ENCODE measurements at places on chromosomes 6 and 20.
A peak's percentile ranks its signal among the peaks of the same experiment; 100 is the strongest.

DNA sequence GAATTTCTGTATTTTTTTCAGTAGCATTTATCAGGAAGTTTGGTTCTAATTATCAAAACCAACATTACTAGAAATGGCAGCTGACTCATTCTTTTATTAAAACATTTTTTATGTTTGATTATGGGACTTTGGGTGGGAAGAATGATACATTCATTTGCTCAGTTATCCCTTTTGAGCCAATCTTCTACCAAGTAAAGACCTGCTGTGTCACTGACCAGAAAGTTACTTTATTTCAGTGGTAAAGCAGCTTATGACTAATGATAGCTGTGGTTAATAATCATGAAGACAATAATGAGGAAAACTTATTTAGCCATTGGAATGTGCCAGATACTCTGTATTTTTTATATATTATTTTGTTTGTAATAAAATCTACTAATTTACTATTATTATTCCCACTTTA lies 142.3 kb downstream of the FARS2 start:
- no peak for DNase-seq

DNA sequence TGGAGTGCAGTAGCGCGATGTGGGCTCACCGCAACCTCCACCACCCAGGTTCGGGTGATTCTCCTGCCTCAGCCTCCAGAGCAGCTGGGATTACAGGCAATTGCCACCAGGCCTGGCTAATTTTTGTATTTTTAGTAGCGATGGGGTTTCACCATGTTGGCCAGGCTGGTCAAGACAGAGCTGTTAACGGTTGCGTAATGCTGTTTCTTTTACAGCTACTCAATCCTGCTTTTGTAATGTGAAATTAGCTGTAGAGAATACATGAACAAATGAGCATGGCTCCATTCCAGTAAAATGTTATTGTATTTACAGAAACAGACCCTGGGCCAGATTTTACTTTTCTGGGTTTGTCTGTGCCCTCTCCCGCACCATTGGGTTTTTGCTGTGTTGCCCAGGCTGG lies 1.9 kb downstream of the PNLDC1 start:
- DNase-seq: no peak

- DNase-seq: no peak
These were observed 59.4 kb upstream of the SCP2D1 start for GRCh38 chr20:18754030-18754652.

DNA sequence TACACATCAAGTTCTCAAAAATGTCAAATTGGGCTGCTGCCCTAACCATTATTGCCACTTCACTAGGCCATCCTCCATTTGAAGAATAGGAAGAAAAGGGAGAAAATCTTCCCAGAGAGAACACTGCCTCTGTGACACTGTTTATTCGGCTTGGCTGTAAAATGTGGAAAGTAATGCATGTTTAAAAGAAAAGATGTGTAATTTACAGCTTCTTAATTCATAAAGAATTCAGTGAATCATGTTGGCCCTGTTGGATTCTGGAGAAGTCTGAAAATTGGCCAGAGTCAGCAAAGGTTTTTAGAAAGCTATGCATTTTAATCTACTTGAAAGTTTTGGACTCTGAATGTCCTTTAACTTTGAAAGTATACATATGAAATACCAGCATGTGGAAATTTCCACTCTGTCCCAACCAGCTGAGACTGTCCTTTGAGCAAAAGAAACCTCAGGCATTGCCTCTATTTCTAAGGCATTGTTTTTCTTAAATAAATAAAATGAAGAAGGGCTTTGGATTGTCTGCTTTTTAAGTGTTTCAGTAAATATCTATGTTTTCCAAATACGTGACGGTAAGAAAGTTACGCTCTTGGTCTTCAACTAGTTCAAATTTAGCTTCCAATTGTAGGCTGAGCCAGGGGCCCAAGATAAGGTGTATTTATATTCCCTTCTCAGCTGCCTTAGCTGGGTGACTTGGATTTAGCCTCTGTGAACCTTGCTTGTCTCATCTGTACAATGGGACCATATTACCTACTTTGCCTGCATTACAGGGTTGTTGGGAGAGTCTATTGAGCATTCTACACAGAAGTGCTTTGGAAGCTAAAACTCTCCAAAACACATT lies 222.2 kb downstream of the UST start:
- no peak for DNase-seq

DNA sequence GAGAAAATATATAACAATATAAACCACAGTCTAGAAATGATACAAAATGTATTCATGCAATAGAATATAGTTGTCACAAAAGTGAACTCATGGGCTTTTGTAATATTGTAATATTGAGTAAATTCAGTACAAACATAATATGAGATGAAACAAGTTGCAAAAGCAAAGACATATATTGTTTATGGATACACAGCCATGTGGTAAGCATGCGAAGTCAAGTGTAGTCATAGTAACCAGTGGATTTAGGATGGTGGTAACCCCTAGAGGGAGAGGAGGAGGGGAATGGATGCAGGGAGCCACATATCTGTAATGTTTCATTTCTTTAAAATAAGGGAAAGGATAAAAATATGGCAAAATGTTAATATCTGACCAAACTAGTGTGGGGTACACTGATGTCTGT lies 47.3 kb downstream of the ARMC2 start:
- DNase-seq: no peak

- DNase-seq: no peak
These were observed 976.7 kb upstream of the MANEA start for GRCh38 chr6:94600636-94601035.

DNA sequence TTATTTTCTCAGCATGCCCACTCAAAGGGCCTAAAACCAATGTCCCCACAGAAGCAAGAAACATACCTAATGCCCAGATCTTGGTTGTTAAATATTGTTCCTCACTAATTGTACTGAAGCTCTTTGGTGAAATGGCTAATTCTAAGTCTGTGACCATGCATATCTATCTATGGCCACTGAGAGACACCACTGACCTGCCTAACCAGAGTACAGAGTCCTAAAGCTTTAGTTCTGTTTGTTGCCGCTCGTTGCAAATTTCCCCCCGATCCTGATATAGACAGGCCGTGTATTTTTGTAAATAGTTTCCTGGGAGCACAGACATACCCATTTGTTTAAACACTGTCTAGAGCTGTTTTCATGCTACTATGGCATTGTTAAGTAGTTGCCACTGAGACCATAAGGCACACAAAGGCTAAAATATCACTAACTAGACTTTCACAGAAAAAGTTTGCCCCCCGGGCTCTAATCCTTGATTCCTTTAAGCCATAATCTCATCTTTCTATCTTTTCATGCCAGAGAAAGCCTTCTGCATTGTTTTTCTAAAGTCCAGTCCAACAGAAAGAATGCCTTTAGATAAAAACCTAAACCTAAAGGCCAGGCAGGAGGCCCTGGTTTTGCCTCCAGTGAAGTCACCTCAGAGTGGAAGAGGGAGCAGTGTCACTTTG lies 48.7 kb downstream of the DNAAF9 start:
- DNase-seq: no peak

GRCh38 chr6:45930420-45931040 lies 85.1 kb downstream of the CLIC5 start:
- peak; percentile 45 for DNase-seq

GRCh38 chr6:93021235-93021915 lies 398.0 kb downstream of the EPHA7 start:
- DNase-seq: no peak

GRCh38 chr6:83429857-83430610 lies 817 bp downstream of the ME1 start:
- DNase-seq: no peak

DNA sequence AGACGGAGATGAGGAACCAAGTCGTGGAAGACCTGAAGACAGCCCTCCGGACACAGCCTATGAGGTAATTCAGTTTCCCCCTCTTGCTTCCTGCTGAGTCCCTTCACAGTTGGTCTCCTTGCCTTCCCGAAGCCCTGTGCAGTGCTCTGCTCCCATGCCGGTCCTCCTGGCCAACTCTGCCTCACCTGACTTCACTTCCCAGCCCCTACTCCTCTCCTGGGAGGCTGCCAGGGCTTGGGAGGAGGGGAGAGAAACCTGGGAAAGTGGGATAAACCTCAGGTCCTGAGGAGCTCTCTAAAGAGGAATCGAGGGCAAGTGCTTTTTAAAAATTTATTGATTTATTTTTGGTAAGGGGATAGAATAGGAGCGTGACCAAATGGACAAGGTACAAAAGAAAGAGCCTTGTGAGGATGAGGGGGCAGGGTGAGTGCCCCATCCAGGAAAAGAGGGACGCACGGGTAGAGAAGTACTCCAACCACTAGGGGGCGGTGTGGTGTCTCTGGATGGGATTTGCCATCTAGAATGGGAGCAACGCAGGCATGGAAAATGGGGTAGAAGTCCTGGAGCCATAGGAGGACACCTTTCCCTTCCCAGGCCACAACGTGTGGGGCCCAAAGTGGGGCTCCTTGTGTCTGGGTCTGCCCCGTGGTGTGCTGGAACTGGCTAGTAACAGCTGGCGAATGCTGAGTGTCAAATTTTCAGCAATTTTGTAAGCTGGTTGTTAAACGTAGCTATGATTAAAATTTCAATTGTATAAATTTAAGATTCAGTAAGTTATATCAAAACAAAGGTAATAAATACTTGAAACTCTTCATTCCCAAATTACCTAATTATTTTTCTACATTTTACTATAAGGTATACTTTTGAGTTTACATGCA lies 69.0 kb downstream of the MOCS1 start:
- DNase-seq: peak; percentile 38

DNA sequence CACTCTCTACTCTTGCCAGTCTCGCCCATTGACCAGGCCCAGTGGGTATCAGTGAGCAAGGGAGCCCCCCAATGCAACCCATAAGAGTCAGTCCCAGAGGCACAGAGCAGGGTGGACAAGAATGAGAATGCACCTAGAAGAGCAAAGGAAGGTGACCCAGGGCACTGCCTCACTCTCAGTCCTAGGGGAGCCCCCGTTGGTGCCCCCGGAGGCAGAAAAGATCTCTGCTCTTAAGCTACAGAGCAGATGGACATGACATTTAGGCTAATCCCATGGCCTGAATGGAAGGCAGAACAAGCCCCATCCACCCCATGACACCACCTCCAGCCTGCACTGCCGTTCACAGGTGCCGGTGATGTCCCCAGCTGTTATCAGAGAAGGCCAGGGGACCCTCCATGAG lies 50.7 kb upstream of the PLEKHG1 start:
- DNase-seq: no peak

DNA sequence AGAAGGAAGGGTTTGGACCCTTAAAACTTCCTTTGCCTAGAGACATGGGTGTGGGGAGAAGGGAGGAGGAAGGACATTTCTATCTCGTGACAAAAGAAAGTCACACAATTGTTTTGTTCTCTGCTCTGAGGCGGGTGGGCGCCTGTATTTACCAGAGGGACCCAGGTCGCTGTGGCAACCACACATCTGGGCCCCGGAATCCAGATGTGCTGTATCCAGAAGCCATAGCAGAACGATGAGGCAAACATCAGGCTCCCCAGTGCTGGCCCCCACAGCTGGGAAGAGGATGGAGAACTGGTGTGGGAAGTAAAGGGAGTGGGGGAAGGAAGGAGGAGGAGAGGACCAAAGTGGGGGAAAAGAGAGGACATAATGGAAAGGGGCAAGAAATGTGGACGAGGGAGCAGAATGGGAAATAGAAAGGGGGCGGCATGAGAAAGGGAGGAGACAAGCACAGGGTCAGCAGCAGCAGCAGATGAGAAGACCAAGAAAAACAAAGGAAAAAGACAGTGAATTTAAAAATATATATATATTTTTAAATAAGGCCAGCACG lies 3.4 kb upstream of the TNXB start:
- no peak for DNase-seq

- DNase-seq: no peak
These were observed 20.1 kb upstream of the GCM1 start for GRCh38 chr6:53168516-53169267.

DNA sequence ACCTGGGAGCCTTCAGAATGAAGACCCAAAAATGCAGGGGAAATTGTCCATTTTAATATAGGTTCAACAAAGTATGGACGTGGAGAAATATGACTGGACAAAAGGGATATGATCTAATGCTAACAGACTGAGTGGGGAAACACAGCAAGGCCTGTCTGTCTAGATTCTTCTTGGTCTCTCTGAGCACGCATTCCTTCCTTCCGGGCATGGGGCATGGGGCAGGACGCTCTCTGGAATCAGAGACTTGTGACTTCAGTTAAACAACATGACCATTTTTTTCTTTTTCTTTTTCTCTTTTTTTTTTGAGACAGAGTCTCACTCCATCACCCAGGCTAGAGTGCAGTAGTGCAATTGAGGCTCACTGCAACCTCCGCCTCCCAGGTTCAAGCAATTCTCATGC lies 31.9 kb downstream of the ZBTB2 start:
- DNase-seq: no peak

DNA sequence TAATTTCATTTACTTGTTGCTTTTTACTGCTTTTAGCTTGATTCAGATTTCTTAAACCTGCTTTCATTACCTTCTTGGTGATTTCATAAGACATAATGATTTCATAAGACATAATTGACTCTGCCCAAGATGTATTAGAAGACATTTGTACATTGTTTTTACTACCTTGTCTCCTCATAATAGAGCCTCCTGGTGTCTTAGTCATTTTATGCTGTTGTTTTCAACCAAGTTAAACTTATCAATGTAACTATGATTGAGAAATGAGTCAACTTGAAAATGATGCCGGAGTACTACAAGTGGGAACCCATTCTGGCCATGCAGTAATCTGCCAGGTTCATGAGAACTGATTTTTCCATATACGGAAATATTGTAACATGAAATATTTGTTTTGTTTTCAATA lies 573.6 kb downstream of the MMUT start:
- DNase-seq: no peak

DNA sequence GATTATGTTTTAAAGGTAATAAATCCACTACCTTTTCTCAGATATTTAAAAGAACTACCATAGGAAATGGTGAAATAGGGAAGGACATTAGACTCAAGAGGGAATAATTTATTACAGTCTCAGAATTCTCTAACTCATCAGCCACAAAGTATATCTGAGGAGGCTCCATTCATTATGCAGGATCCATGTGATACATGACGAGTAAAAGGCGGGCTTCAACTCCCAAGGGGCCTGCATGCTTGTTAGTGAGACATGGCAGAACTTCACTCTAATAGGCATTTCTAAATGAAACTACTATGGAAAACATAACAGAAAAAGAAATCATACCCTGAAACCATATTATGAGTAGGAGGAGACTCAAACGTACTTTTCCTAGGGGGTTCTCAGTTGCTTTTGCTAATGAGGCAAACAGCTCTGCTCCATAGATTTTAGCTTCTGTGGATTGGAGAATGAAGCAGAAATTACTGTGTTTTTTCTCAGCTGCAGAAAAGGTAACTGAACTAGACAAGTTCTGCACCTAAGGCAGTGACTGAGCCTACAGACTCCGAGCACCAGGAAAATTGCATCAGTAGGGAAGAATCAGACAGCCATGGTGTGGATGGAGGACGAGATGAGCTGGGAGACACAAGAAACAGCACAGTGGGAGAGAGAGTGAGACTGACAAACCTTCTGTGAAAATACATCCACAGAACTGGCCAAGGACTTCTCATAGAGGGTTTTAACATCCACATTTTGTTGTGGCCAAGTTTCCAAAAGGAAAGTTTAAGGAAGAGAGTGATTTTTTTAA lies 254.6 kb upstream of the PRDM1 start:
- DNase-seq: no peak

DNA sequence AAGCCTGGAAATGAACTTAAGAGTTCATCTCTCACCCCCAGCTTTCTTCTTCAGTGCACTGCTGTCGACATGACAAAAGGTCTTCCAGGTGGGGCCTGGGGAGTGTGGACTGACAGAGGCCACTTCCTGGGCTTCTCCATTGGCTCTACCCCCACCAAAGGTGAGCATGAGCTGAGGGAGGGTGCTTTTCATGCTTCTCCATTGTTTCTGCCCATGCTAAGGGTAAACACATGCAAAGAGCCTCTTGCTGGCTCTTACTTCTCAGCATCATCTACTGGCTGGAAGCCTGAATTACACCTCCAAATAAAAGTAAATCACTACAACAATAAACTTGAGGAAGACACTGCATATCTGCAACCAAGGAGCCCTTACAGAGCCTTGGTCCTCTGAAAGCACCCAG lies 227.2 kb downstream of the EPM2A start:
- DNase-seq: no peak
